Upper lobe of left lung (tissue), 6 donors: ENCODE measurements at places on chromosomes 3 and 15. TPM values are rescaled to one million over a fixed set of nuclear protein-coding genes. Genes with fewer than 3 reads are reported as not detected.
A peak's percentile ranks its signal among the peaks of the same experiment; 100 is the strongest.

DNA sequence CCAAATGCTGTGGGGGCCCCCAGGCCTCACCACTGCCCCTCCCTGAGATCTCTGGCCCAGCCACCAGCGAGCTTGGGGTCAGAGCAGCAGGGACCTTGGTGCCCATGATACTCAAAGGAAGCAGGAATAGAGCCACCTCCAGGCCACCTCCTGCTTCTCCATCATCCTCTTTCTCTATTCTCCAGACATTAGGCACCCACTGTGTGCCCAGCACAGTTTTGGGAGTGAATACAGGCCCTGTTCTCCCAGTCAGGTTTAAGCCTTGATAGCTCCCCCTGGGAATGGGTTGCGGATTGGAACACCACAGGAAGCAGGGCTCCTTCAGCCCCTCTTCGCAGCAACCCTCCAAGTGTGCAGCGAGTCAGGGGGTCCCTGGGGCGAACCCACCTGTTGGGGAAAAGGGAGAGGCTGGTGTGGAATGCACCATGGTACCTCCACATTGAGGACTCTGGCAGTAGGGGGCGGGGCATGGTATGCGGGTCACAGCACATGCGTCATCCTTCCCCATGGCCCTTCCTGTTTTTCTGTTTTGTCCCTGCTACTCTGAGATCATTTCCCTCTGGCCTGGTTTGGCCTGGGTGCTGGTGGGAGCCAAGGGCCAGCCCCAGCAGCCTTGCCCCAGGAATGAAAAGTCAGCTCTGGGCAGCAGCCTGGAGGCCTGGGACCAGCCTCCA, 14.2 kb upstream of the SEMA3B start:
- DNase-seq, result peak; percentile 86

DNA sequence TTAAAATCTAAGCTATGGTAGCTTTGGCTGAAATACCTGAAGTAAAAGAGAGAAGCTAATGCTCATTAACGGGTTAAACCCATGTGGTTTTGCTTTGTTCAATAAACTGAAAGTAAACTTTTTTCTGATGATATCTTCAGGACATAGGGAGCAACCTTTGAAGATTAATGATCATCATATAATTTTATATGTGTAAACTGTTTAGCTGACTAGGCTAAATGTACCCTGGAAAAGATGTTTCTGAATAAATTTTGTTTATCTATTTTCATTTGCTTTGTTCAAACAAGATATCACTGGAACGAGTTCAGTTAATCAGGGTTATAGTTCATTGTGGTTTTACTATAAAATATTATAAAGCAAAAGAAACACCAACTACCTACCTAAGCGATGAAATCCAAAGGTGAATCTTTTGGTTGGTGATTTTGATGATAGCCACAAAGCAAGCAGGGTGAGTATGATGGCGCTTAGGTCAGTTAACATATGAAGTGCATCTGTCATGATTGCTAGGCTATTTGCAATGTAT, 11.7 kb downstream of the SLC30A4 start:
- DNase-seq, result no peak

- DNase-seq, result no peak
Observed at GRCh38 chr3:171284308-171285075, 175.7 kb downstream of the TNIK start.

IMPG2 gene
- not detected for total RNA-seq

- DNase-seq, result no peak
Observed at GRCh38 chr15:88448991-88449461, 18.2 kb downstream of the MRPL46 start.

- no peak for DNase-seq
Observed at GRCh38 chr3:43436507-43437140, 150.3 kb downstream of the SNRK start.

GRCh38 chr3:174251681-174252080, 607.5 kb upstream of the NAALADL2 start:
- no peak for DNase-seq

DNA sequence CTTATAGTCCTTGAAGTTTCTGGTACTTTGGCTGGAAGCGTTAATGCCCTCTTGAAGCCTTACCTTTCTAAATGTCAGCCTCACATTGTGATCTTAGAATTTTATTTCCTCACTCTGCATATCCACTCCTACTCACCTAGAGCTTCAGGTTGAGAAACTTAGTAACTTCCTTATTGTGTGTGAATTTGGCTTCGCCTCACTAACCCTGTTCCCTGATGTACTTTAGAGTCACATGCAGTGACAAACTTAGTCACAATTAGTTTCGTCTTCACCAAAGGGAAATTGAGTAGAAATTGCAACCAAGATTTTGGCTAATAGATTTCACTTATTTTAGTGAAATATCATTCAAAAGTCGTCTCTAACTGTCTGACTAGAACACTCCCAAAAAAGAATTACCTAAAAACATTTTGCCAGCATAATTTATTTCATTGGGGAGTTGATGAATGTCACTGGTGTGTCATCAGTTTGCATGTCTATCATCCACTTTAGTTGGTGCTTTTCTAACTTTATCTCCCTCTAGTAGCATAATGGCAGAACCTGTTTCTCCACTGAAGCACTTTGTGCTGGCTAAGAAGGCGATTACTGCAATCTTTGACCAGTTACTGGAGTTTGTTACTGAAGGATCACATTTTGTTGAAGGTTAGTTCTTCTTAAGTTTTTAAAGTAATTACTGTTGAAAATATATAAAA, 960 bp downstream of the MFN1 start:
- DNase-seq, result peak; percentile 40

ADGRG7 gene
- total RNA-seq, result not detected

- no peak for DNase-seq
Observed at GRCh38 chr3:153572165-153572564, 410.1 kb downstream of the RAP2B start.

TRIM42 gene
- not detected for total RNA-seq

DNA sequence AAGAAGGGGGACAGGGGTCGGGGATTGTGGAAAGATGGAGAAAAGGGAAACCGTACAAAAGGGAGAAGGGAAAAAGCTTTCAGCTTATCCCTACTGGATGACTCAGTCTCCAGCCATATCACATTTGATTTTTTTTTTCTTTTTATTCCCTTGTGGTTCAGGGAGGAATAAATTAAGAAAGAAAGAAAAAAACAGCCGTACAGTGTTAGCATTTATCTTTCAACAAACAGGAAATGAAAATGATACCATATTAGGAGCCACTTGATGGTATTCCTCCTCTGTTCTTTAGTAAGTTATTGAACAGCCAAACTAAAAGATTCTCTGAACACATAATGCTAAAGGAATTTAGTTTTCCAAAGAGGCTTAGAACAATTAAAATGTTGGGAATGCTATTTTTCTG, 594.4 kb downstream of the FOXP1 start:
- no peak for DNase-seq

GREM1 gene
- total RNA-seq, result 0.89 TPM

STAB1 gene
- total RNA-seq, result 135 TPM

DNA sequence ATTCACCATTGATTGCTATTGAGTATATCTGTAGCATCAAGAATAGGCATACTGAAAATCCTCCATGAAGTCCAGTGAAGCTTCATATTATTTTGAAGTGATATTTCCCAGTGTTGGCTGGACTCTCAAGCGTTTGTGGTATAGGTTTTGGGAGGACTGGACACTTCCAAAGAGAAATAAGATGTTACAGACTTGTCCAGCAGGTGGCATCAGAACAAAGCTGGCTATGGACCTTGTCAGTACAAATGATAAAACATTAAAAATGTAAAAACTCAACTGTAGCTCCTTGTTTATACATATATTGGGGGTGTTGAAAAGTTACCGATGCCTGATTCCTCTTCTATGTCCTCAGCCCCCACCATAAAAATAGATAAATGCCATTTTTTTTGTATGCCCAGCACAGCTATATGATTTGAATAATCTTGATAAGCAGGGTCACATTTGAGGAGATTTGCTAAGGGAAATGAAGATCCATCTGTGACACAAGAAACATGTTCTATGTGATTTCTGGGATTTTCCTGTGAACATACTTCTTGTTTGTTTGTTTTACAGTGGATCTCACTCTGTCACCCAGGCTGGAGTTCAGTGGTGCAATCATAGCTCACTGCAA, 54.5 kb upstream of the GOLGA6B start:
- DNase-seq, result no peak

DNA sequence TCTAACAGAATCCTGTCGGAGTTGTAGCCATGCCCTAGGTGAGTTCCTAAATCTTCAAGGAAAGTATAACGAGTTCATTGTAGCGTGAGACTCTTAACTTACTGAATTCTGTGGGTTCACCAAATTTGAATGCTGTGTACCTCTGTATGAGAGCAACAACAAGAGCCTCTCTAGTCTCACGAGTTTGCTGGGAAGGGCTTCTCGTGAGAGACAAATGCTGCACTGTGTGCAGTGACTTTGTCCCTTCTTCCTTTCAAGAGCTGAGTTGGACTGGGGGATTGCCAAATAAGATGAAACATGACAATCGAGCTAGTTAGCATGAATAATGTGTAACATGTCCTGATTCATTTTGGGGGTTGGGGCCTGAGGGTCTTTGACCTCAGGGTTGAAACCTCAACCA, 32.2 kb downstream of the KAT2B start:
- no peak for DNase-seq

- DNase-seq, result no peak
Observed at GRCh38 chr3:194806991-194807630, 121.4 kb downstream of the FAM43A start.

DNA sequence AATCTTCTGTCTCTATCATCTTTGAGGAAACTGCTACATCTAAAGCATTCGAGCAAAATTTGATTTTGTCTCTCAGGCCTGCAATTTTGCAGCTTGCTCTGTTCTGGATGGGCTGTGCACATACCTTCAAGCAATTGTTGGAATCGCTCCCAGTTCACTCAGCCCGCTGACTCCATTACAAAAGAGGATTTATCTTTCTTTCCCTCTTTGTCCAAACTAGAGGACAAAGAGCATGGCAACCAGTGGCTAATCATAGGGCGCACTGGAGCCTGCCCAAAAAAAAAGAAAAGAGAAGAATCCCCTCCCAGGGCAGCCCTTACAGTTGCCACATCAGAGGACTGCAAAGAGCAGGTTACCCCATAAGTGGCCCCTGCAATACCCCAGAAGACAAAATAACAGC, 49.0 kb upstream of the DUT start:
- DNase-seq, result no peak

THRB gene
- total RNA-seq, result 5.5 TPM

DNA sequence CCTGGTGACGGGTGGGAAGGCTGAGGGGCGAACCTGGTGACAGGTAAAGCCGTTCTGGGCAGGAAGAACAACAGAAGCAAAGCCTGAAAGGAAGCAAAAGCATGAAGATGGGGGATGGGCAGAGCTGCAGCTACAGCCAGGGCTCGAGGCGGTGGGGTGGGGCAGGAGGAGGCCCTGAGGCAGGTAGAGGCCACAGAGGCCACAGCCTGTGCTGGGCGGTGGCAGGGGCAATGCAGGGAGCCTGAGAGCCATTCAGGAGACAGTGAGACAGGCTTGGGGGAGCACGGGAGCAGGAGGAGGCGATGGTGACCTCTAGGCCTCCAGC, 8.2 kb downstream of the PCSK6 start:
- no peak for DNase-seq

ATP13A5 gene
- total RNA-seq, result 2.1 TPM

GRCh38 chr3:71345429-71346040, 238.0 kb downstream of the FOXP1 start:
- no peak for DNase-seq
